ENCODE measurements at places on chromosomes 1 and 21. TPM values are rescaled to one million over a fixed set of nuclear protein-coding genes. Genes with fewer than 3 reads are reported as not detected.

Gene BACE2
- total RNA-seq: 1.1 TPM

Gene ILDR2
- total RNA-seq: 4.9 TPM

Gene HSPA6
- 0.10 TPM for total RNA-seq

Gene LAPTM5
- 580 TPM for total RNA-seq

Gene ERICH3
- total RNA-seq: not detected

Gene TIE1
- total RNA-seq: not detected

All from activated naive CD4-positive, alpha-beta T cell treated with anti-CD3 and anti-CD28 coated beads, Interleukin-2, amount 10 ng/mL, durations not matched to agents 5 hours and 36 hours (primary cell).